ENCODE measurements at places on chromosomes 11 and 22.

GRCh38 chr11:126465573-126466188 lies 110.2 kb downstream of the ST3GAL4 start:
- DNase-seq: no peak

GRCh38 chr11:121341609-121342008 lies 49.0 kb downstream of the SC5D start:
- no peak for DNase-seq

DNA sequence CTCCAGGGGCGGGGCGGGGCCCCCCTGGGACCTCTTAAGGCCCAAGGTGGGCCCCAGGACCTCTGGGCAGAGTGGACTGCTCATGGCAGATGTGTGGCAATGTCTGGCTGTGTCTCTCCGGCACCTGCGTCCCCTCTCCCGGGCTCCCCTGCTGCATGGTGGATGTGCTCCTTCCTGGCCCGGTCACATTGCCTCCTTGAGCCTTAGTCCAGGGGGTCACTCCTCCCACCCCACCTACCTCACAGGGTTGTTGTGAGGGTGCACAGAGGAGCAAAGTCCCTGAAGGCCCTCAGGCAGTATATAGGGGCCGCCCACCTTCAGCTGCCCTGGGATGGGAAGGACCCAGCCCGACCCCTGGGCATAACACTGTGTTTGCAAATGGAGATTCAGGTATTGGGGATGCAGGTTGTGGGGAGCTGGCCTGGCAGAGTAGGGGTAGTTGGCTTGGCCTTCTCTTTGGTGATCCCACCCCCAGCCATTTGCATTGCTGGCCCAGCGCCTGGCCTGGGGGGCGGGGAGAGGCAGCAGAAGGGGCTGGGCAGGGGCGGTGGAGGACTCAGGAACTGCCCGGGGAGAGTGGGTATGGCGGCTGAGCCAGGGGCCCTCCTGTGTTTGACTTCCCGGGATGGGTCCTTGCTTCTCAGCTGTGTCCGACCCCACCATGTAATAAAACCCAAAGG lies 11.3 kb downstream of the KCTD17 start:
- DNase-seq: no peak

- no peak for DNase-seq
These were observed 2.4 kb downstream of the C22orf15 start for GRCh38 chr22:23764899-23765881.

DNA sequence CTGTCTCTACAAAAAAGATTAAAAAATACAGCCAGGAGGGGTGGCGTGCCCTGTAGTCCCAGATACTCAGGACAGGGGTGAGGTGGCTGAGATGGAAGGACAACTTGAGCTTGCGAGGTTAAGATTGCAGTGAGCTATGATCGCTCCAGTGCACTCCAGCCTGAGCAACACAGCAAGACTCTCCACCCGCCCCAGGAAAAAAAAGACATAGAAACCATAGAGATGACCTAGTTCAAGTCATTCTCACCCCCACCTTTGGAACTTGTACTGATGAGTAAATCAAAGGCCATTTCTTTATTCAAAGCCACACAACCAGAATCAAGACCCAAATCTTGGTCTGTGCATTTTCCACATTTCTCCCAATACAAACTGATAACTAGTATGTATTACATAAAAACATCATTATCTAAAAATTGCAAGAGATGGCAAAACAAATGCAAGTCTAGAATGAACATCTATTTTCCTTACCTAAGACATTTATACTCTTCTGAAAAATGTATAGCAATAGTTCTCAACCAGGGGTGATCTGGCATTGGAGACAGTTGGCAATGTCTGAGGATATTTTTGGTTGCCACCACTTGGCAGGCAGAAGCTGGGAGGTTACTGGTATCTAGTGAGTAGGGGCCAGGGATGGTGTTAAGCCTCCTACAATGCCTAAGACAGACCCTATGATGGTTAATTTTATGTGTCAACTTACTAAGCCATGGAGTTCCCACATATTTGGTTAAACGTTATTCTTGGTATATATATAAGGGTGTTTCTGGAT lies 34.6 kb downstream of the LGR4 start:
- DNase-seq: no peak

GRCh38 chr11:68266936-68267880 lies 4.6 kb downstream of the C11orf24 start:
- peak; percentile 70 for DNase-seq

DNA sequence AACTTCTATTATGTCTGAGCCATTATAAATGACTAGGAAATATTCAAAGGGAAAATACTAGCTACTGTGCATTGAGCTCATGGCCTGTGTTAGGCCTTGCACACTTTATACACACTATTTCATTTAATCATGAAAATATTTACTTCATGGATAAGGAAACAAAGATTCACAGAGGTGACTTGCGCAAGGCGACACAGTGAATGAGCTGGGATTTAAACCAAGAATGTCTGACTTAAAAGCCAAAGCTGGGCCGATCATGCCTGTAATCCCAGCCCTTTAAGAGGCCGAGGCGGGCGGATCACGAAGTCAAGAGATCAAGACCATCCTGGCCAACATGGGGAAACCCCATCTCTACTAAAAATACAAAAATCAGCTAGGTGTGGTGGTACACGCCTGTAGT lies 231.5 kb downstream of the MIAT start:
- DNase-seq: no peak

DNA sequence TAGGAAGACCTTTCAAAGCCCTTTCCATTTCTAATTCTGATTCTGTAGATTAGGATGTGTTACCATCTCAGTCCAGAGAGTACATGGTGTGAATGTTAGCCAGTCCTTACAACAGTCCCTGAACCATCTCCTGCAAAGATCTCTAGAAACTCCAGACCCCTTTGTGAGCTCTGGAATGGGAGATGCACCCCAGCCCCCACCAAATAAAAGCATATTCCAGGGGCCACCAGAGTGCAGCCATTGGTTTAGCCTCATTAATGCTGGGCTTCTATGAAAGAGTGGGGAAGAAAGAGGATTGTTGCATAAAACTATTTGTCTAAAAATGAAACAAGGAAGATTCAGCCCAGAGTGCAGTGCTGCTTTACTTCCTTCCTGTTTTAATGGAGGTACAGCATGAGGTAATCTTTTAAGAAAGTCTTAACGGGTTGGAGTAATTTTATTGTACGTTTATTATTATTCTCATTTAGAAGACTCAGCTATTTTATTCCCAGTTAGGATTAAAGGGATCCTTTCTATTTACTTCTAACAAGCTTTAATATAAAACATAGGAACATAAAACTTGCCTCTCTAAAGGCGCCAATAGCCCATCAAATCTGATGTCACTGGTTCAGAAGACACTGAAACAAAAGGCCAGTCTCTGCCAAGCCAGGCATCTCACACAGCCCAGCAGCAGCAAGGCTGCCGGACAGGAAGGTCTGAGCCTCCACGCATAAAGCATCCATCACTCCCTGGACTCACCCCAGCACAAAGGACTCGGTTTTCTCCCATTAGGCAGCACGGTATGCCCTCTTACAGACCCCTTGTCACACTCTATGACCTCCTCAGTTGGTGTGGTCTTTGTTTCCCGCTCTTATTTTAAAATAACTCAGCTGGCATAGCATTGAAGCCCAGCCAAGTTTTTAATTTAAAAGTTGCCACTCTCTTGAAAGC lies 203.9 kb upstream of the BLID start:
- DNase-seq: no peak

- no peak for DNase-seq
These were observed 467.1 kb downstream of the MIAT start for GRCh38 chr22:27124351-27124966.

DNA sequence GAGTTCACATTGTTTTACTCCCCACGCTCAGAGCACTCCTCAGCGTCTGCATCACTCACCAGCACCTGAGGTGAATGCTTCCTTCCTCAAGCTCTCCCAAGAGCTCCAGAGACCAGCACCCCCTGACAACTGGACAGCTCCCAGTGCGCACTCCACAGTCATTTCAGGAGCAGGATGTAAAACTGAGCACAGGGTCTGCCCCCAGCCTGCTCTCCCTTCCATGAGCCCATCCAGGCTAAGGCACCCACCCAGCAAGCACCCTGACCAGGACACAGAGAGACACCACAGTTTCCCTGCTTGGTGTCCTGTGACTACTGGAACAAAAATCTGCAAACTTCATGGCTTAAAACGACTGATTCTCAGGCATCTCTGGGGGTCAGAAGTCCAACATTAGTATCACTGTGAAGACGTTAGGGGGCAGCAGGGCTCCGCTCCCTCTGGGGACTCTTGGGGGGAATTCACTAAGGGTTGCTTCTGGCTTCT lies 3.3 kb downstream of the SCGB1D2 start:
- no peak for DNase-seq

GRCh38 chr11:95231881-95232605 lies 1.0 kb upstream of the SESN3 start:
- DNase-seq: peak; percentile 90

DNA sequence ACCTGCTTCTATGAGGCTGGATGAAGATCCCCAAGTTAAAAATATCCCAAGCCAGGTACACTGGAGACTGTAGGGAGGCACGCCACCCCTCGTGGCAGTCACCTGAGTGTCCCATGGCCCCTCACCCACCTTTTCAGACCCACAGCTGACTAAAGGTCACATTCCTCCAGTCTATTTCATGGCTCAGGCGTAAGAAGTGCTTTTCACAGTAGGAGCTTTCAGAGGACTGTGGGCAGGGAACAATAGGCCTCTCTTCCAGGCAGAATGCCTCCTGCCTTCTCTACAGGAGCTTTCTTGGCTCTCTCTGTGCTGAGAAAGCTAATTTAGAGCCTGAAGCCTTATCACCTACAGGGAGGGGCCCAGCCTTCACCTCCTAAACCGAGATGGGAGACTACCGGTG lies 73.8 kb downstream of the C11orf58 start:
- no peak for DNase-seq

GRCh38 chr22:30457981-30458380 lies 13.8 kb downstream of the SEC14L3 start:
- no peak for DNase-seq

GRCh38 chr22:32733923-32734514 lies 67.5 kb upstream of the TIMP3 start:
- DNase-seq: no peak

DNA sequence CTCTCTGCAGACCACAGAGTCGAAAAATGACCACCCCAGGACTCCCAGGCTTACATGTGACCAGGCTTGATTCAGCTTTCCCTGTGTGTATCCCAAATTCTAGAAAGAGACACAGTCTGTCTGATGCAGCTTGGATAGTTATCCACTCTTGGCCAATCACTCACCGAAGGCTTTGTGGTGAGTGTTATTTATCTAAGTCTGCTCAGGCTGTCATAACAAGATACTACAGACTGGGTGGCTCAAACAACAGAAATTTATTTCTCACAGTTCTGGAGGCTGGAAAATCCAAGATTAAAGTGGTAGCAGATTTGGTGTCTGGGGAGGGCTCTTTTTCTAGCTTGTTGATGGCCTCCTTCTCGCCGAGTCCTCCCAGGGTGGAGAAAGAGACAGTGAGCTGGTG lies 63.2 kb downstream of the ZBTB16 start:
- no peak for DNase-seq

DNA sequence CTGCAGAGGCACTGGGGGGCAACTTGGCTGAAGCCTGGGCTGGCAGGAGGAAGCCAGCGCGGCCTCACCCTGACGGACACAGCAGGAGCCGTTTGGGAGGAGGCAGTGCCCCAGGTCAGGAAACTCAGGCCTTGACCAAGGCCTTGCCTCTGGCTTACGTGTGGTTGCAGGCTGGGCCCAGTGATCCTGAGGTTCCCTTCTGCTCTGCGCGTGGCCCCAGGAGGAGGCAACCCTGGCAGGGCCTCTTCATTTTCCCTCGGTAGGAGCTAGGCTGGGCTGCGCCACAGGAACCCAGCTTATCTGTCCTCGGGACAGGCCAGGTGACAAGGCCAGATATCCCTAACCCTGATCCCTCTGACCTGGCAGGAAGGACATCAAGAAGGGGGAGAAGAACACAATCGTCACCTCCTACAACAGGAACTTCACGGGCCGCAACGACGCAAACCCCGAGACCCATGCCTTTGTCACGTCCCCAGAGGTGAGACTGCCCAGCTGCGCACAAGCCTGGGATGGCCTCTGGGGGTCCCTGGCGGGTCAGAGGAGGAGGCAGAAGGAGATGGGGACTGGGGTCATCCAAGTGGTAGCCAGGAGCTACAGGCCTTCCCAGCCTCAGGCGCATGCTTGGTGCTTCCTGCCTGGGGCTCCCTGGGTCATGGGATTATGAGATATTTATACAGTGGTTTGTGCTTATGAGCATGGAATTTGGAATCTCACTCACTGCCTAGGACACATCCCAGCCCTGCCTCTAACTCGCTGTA lies 20.6 kb downstream of the POLR3H start:
- DNase-seq: no peak

- no peak for DNase-seq
These were observed 98.1 kb downstream of the TENM4 start for GRCh38 chr11:79342686-79343085.

DNA sequence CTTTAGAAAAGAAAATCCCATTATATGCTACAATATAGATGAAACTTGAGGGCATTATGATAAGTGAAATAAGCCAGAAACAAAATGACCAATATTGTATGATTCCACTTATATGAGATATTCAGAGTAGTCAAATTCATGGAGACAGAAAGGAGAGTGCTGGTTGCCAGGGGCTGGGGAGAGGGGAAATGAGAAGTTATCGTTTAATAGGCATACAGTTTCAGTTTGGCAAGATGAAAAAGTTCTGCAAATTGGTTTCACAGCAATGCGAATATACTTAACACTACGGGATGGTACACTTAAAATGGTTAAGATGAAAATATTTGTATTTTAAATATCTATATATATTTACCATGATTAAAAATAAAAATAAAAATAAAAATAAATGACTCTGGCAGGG lies 31.1 kb upstream of the RDX start:
- DNase-seq: no peak

- no peak for DNase-seq
These were observed 65.6 kb downstream of the BUD13 start for GRCh38 chr11:116707161-116707629.

DNA sequence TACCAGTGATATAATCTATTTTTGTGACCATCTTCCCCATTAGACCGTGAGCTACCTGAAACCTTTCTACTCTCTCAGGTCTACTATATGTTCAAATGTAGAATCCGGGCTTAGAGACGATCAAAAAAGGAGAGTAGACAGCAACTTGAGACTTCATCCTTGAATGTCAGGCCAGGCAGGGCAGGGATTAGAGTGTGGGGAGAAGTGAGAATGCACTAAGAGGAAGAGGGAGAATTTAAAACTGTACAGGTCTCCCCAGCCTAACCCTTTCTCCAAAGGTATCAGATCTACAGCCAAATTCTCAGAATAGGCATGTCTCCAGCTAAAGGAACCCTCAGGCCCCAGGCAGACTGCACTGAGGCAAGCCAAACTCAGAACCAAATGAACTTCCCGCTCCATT lies 935 bp downstream of the LAMTOR1 start:
- DNase-seq: no peak

- no peak for DNase-seq
These were observed 12.5 kb downstream of the OSBPL5 start for GRCh38 chr11:3152471-3153110.

DNA sequence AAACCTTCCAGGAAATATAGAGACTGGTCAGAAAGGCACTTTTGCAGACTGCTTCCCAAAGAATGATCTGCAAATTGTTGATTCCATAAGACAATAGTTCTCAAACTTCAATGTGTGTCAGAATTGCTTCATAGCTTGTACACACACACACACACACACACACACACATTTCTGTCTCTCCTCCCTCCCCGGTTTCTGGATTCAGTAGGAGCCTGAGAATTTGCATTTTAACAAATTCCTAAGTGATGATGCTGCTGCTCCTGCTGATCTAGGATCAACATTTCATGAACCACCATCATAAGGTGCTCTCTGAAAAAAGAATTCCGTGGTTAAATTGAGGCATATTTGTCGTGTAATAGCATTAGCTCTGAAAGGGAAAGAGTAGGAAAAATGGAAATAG lies 35.3 kb upstream of the FZD4 start:
- no peak for DNase-seq

- no peak for DNase-seq
These were observed 271.8 kb downstream of the TBC1D22A start for GRCh38 chr22:47034076-47034808.

GRCh38 chr22:25779890-25780289 lies 37.9 kb downstream of the MYO18B start:
- no peak for DNase-seq

Measured in vagina (tissue), 2 donors.